Mammary microvascular endothelial cell (primary cell): ENCODE measurements at places on chromosomes 4 and X. TPM values are rescaled to one million over a fixed set of nuclear protein-coding genes. Genes with fewer than 3 reads are reported as not detected.

The ZNF718 gene
- 5.2 and 7.9 TPM in 2 replicates for total RNA-seq

The CYBB gene
- not detected in 2 replicates for total RNA-seq

The GSX2 gene
- not detected in 2 replicates for total RNA-seq

The MAGEA4 gene
- not detected in 2 replicates for total RNA-seq

The L1CAM gene
- 0.05 TPM in 1 of 2 replicates, not detected in the other for total RNA-seq

The MAGEA8 gene
- total RNA-seq: not detected in 2 replicates

The TEX13C gene
- not detected in 2 replicates for total RNA-seq

The SMIM31 gene
- total RNA-seq: not detected in 2 replicates

The ARHGAP6 gene
- 0.10 TPM in 1 of 2 replicates, not detected in the other for total RNA-seq

The DUSP9 gene
- not detected in 2 replicates for total RNA-seq

The TAB3 gene
- 11.1 and 14.1 TPM in 2 replicates for total RNA-seq

The RAI2 gene
- total RNA-seq: 2.7 and 2.9 TPM in 2 replicates

The MRFAP1L1 gene
- 35.1 and 44.1 TPM in 2 replicates for total RNA-seq
